Hematopoietic multipotent progenitor cell (in vitro differentiated cells): ENCODE measurements at places on chromosomes 12 and 14.

GRCh38 chr12:90098132-90098779 lies 389.6 kb upstream of the ATP2B1 start:
- DNase-seq: no peak

GRCh38 chr12:52221912-52222457 lies 11.1 kb upstream of the KRT7 start:
- peak; percentile 81 for DNase-seq

DNA sequence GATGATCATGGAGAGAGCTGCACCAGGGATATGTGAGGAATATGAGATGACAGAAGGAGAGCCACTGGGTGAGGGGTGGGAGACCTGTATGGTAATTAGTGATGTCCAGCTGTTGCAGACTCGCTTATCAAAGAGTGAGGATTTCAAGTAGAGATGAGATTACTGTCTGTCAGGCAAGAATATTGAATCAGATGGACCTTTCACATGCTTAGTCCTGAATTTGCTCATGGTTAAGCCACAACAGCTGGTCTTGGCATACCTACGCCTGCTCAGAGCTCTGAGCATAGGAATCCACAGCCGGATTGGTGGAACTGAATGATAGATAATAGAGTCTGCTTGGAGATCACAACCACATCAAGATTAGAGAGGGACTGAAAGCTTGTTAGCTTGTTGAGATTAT lies 115.2 kb upstream of the ARHGAP5 start:
- no peak for DNase-seq

DNA sequence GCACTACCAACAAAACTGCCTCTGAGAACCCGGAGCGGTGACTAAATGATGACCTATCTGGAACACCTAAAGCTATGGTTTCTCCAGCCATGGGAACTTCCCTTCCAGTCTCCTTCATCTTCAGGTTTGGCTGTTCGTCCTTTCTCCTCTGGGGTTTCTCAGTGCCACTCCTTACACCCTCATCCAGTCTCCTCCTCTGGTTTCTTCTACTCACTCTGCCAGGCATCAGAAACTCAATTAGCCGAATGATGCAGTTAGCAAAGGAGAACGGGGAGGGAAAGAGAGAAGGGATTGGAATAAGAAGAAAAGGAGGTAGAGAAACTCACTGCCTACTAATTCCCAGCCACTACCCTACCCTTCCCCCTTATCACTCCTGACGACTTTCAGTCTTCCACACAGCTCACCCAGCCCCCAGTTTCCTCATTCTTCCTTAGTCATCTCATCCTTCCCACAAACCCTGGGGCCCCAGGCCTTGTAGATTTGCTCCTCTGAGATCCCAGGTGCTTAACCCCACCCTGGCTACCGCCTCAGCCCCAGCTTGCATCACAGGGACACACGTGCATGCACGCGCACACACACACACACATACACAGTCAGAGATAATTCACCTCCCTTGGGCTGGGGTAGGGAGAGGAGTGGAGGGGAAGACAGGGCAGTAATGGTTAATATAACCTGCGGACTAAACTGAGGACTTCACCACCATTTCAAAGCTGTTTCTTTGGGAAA lies 13.0 kb downstream of the FGD6 start:
- peak; percentile 27 for DNase-seq

GRCh38 chr12:111298582-111299436 lies 70.1 kb downstream of the PHETA1 start:
- DNase-seq: peak; percentile 62

DNA sequence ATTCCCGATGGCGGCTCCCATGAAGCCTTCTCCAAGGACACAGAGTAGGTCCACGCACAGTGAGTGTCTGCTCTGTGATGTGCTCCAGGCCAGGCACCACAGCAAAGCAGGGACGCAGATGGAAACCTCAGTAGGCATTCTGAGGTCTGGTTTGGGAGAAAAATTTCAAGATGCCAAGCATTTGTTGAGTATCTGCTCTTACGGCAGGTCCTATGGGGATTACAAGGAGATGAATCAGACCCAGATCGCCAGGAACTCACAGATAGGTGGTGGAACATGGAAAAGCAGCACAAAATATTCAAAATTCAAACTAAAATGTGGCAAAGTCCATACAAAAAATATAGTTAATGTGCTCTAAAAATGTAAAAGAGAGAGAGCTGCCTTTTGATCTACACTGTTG lies 684.9 kb upstream of the TMEM132C start:
- no peak for DNase-seq

GRCh38 chr14:26605602-26606001 lies 7.8 kb upstream of the NOVA1 start:
- DNase-seq: no peak

GRCh38 chr12:3896801-3897351 lies 23.7 kb upstream of the PARP11 start:
- DNase-seq: peak; percentile 18

GRCh38 chr14:63186453-63186852 lies 17.8 kb upstream of the RHOJ start:
- no peak for DNase-seq

GRCh38 chr12:54622463-54623183 lies 12.1 kb downstream of the LACRT start:
- no peak for DNase-seq

DNA sequence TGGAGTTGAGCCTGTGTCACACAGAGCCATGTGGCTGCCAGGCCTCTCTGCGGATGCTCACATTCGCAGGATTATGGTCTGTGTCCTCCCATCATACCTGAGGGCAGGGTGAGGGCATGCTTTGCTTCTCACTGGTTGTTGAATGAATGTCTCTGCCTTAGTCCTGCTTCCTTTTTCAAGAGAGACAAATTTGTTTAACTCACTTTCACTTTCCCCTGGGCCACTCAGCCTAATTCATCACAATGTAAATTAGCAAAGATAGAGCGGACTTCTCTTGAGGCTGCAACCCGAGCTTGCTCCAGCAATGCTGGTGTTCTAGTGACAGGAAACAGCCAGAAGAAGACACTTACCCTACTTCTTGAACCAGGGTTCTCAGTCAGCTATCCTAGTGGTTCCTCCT lies 35.5 kb upstream of the PAX9 start:
- DNase-seq: no peak

GRCh38 chr12:48717252-48717695 lies 767 bp upstream of the CCNT1 start:
- peak; percentile 21 for DNase-seq

GRCh38 chr12:100186071-100186470 lies 14.5 kb upstream of the ACTR6 start:
- DNase-seq: no peak

- peak; percentile 14 for DNase-seq
Observed at GRCh38 chr14:88380405-88380804, 5.1 kb upstream of the SPATA7 start.

DNA sequence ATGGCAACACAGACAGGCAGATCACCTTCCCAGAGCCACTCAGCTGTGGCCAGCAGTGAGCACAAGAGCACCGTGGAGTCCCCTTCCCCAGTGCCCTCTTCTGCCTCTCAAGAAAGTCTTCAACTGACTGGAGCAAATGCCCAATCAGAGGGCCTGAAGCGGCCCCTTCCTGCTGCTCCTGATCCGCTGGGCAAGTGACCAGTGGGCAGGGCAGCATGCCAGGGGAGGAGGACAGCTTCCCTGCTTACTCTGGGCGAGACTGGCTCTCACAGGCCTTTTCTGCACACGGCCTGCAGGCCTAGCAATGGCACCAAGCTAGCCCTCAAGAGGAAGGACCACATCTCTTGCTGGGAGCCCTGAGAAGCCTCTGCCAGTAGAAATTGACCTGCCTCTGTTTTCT lies 890 bp downstream of the KRT71 start:
- no peak for DNase-seq

DNA sequence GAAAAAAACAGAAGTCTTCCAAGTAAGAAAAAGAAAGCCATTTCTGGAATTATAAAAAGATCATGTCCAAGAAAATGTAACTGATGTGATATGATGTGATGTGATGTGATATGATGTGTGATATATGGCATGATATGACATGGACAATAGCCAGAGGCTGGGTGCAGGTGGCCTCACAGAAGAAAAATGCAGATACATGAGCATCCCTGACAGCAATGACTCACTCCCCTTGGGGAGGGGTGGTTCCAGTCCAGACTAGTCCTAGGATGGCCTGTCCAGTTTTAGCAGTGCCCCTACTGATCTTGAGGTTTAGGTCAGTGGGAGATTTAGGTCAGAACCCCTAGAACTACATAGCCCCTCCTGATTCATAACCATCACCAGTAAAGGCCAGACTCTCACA lies 3.5 kb upstream of the RHOJ start:
- no peak for DNase-seq

DNA sequence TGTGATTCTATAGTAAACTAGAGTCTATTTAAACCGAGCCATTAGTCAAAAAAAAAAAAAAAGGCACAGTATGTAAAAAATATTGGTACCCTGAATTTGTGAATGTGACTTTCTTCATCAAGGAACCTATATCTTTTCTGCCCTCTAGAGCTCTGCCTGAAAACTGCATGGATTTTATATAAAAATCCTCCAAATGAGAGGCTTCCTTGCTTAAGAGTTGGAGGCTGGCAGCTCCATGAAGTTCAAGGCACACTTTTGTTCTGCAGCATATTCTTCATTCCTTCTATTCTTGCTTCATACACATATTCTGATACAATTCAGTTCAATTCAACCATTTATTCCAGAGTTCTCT lies 23.1 kb upstream of the NKX2-8 start:
- DNase-seq: no peak

DNA sequence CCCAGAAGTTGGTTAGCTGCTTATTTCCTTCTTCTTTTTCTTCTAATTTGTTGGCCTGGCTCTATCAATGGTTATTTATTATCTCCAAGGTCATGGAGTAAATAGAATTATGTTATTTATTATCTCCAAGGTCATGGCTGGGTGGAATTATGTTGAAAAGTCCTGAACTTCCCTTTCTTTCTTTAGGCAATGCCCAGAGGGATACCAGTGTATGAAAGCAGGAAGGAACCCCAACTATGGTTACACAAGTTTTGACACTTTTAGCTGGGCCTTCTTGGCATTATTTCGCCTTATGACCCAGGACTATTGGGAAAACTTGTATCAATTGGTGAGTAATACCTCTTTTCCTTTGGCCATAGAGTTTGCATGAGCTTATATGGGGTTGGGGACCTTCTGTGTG lies 111.6 kb downstream of the SCN8A start:
- DNase-seq: no peak

DNA sequence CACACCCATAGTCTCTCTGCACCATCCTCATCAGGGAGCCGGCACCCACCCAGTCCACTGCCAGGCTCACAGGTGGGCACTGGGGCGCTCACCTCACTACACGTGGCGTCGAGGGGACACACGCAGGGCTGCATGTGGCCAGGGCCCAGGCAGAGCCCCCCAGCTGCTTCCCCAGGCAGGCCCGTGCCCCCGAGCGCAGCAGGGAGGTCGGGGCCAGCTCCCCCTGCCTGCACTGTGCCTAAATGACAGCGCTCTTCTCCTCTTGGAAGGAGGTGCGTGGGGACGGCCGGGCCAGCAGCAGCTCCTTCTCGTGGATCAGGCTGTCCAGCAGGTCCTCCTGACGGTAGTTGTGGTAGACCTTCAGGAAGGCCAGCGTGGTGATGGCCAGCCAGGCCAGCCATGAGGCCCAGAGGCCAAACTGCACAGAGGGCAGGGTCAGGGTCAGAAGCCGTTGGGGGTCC lies 11.3 kb downstream of the TMEM179 start:
- DNase-seq: no peak

GRCh38 chr12:30757316-30757715 lies 2.6 kb upstream of the CAPRIN2 start:
- DNase-seq: no peak

DNA sequence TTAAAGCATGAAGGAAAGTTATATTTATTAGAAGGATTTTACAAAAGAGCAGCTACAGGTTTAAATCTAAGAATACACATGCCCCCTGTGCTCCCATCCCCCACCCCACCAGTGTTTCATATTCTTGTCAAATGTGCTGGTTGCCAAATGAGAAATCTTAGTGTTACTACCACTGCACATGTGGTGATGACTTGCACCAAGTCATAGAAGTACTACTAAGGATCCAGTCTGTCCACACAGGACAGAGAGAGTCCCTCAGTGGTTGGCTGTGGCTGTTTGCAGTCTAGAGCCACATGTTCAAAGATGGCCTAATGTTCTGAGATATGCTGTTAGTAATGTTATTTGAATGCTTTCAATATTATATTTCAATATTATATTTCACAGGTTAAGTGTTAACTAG lies 268.8 kb downstream of the ADAMTS20 start:
- no peak for DNase-seq

GRCh38 chr14:65168840-65169239 lies 66.5 kb upstream of the MAX start:
- DNase-seq: no peak

GRCh38 chr12:64352181-64352580 lies 38.4 kb downstream of the C12orf56 start:
- no peak for DNase-seq

DNA sequence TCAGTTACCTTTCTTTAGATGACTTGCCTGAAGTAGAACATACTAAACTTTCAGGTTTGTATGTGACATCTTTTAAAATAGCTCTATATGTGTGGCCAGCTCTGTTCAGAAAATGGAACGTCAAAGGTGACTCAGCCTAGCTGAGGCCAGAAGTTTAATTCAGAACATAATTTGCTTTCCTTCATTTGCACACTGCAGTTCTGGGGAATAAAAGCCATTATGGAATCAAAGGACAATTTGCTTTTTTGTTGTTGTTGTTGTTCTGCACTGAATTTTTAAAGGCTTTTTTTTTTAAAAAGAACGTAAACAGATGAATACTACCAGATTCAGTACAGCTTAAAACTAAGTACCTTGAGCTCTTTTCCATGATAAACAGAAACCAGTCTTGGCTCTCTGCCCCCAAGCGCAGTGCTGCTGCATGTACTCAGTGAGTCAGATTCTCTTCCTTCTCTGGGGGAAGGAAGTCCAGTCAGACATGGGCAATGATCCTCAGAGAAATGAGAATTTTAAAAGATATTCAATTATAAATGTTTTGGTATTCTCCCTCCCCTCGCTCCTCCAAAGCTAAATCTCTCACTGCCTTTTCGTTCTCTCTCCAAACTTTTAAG lies 644.2 kb downstream of the NOVA1 start:
- DNase-seq: no peak

DNA sequence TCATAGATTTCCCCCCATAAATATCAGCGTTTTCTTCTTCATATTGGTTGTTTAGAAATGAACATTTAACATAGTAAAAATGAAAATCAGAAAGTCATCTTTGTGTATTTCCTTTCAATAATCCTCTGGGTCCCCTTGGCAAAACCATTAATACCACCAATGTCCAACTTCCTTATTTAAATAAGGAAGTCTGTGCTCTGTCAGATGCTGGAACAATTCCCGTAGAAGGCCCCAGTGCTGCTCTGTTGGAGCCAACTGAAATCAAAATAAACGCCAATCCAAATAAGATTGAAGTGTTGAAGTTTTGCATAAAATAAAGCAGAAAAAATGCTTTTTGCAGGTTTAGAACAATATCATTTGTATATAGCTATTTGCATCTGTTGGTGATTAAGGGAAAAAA lies 93.1 kb downstream of the PPM1H start:
- DNase-seq: no peak

DNA sequence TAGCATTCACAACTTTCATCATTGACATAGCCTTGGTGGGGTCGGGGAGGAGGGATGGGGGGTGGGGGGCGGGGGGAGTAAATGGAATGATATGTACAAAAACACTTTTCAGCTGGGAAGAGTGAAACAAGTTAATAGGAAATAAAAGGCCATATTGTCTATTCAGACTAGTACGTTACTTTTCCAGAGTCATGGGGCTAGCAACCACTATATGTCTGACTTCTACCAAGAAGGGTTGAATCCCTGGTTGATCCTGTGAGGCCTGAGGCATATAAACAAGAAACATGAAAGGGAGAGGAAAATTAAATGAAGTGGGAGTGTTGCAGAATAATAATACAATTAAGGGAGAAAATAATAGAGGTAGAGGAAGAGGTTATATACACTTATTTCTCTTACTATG lies 225.5 kb downstream of the ERC1 start:
- no peak for DNase-seq
